ENCODE measurements at places on chromosomes 7 and 10.

GRCh38 chr10:50387007-50387731 is 135.9 kb upstream of the ASAH2 start:
- no peaks in the 10 kb centered on the region for H3K36me3 ChIP-seq
- no peaks in the 10 kb centered on the region for H3K27me3 ChIP-seq
- no peak for DNase-seq
- H3K27ac ChIP-seq = no peak overlapping the region

DNA sequence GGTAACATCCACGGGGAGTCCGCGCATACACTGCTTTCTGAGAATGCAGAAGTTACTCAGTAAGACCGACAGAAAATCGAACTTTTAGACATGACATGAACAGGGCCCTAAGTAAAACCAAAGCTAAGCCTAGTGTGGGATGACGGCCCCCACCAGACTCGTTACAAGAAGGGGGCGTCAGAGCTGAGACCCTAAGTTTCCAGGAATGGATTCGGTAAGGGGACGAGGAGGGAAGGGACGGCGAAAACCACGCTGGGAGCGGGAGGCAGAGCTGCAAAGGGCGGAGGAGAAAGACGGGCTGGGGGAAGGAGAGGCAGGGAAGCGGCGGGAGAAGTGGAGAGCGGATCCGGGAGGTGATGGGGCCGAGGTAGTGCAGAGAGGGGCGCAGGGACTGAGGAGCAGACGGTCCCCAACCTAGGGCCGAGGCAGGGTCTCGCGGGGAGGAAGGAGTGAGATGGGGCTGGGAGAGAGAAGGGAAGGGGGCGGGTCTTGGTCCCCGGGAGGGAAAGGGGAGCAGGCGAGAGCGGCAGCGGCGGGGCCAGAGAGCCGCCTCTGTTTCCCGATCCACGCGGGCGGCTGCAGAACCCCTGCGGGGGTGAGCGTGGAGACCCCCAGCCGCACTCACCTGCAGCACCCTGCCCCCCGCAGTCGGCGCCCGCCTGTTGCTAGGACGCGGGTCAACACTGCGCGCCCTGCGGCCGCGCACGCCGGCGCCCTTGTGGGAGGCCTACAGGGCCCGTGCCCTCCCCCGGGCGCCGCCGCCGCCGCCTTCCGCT is 513 bp downstream of the ODAD2 start:
- H3K27ac ChIP-seq = peak overlapping the region; percentile 61
- H3K4me1 ChIP-seq = no peaks in the 10 kb centered on the region
- DNase-seq = peak; percentile 8
- no peaks in the 10 kb centered on the region for H3K36me3 ChIP-seq
- peak overlapping the region; percentile 46 for H3K4me3 ChIP-seq

DNA sequence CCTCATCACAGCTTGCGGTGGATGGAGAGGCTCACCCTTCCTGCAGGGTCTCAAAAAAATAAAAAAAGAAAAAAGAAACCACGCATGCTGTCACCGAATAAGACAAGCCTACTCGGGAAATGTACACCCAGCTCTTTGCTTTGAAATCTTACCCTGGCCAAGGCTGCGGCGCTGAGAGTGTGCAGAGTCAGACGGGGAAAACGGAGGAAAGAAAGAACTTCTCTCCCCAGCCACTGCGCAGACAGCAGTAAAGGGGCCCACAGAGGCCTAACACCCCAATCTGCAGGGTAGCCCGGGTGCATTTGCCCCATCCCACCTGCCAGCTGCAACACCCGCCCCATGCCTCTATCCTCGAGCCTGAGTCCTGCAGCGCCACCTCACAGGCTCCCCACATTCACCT is 14.8 kb downstream of the SLIT1 start:
- H3K27ac ChIP-seq = no peak overlapping the region
- H3K27me3 ChIP-seq = no peaks in the 10 kb centered on the region

- no peak overlapping the region for H3K4me3 ChIP-seq
- DNase-seq = no peak
- no peaks in the 10 kb centered on the region for H3K36me3 ChIP-seq
- H3K4me1 ChIP-seq = no peaks in the 10 kb centered on the region
- no peaks in the 10 kb centered on the region for H3K27me3 ChIP-seq
Observed at GRCh38 chr10:103254538-103255325, 9.0 kb downstream of the RPEL1 start.

- no peak for DNase-seq
- H3K27me3 ChIP-seq = no peaks in the 10 kb centered on the region
- no peak overlapping the region for H3K27ac ChIP-seq
- no peaks in the 10 kb centered on the region for H3K36me3 ChIP-seq
Observed at GRCh38 chr10:35074266-35074665, 15.9 kb downstream of the CUL2 start.

GRCh38 chr10:34576797-34577196 is 238.3 kb downstream of the PARD3 start:
- DNase-seq = no peak
- no peak overlapping the region for H3K4me3 ChIP-seq
- H3K27ac ChIP-seq = no peak overlapping the region
- no peaks in the 10 kb centered on the region for H3K27me3 ChIP-seq
- H3K36me3 ChIP-seq = no peaks in the 10 kb centered on the region
- H3K4me1 ChIP-seq = no peaks in the 10 kb centered on the region

GRCh38 chr7:21566094-21566493 is 23.3 kb downstream of the DNAH11 start:
- H3K36me3 ChIP-seq = no peaks in the 10 kb centered on the region
- peak; percentile 28 for DNase-seq
- H3K27ac ChIP-seq = no peak overlapping the region
- no peaks in the 10 kb centered on the region for H3K4me1 ChIP-seq

GRCh38 chr10:96632974-96633710 is 46.3 kb upstream of the TM9SF3 start:
- H3K27me3 ChIP-seq = no peaks in the 10 kb centered on the region
- H3K4me3 ChIP-seq = no peak overlapping the region
- DNase-seq = no peak
- no peaks in the 10 kb centered on the region for H3K4me1 ChIP-seq
- no peaks in the 10 kb centered on the region for H3K36me3 ChIP-seq

DNA sequence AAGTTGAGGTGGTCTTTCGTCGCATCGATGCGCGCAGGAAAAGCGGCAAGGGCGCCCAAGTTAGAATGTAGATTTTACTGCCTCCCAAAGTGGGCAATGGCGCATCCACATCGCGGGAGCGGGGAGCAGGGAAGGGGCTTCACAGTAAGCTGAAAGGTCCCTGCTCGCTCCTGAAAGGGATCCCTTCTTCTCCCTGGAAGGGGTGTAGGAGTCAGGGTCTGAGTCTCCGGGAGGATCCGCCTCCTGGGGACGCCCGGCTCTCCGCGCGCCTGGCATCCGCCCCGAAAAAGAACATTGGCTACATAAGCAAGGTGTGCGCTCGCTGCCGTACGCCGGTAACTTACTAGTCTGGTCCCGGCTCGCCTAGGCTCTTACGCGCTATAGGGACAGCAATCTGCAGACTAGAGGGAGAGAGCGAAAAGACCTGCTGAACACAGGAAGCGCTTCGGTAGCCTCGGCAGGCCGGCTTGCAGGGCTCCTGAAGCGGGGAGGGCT is 804 bp downstream of the UNC5B start:
- no peaks in the 10 kb centered on the region for H3K36me3 ChIP-seq
- H3K27me3 ChIP-seq = no peaks in the 10 kb centered on the region
- H3K4me1 ChIP-seq = peaks cover 2% of the 10 kb centered on the region
- H3K27ac ChIP-seq = peak overlapping the region; percentile 80
- peak overlapping the region; percentile 64 for H3K4me3 ChIP-seq
- peak; percentile 87 for DNase-seq

- no peaks in the 10 kb centered on the region for H3K27me3 ChIP-seq
- H3K4me1 ChIP-seq = no peaks in the 10 kb centered on the region
- no peak overlapping the region for H3K27ac ChIP-seq
- DNase-seq = no peak
- no peaks in the 10 kb centered on the region for H3K36me3 ChIP-seq
- no peak overlapping the region for H3K4me3 ChIP-seq
Observed at GRCh38 chr7:682810-683209, 43.7 kb upstream of the DNAAF5 start.
